ENCODE measurements at places on chromosomes 11 and 22.

DNA sequence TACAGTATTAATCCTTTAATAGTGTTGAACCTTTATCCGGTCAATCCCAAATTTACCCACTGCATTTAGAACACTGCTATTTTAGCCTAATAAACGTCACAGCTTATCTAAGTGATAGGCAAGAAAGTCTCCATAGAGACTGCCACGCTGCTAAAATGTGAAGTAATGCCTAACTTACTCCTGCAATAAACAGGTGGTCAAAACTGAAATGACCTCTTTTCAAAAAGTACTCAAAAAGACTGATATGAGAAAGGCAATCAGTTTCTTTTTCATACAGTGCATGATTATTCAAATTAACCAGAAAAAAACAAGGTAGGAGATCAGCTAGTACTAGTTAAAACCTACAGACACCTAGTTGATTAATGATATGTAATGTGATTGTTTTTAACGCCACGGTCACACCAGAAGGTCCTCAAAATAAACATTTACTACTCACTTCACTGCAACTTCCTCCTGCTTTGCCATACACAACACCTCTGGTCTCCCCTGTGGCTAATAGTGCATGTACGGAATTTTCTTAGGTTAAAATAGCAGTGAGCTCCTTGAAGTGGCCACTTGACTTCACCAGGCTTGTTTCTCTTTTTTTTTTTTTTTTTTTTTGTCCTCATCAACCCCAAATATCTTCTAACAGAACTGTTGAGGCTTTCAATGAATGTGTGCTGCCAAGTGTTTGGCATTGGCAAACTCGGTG is 8.8 kb downstream of the ATP5MG start:
- DNase-seq = no peak

DNA sequence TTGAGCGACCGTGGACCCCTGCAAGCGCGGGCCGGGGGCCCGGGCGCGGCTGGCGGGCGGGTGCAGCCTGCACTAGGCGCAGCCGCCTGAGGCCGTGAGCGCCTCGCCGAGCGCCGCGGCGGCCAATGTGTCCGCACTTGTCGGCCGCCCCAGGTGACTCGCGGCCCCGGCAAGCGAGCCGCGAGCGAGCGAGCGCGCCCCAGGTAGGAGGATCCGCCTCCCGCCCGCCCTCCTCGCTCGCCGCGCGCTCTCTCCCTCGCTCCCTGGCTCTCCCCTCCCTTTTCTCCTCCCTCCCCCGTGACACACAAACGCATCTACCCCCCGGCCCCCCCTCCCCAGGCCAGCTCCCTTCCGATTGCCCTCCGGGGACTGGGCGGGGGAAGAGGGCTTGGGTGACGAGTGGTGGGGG is at the start of gene WNT7B:
WNT7B (minus strand) TSS at position 160 of the 409 bp plus-strand sequence. CDS start 408 bp downstream, outside the sequence.
- DNase-seq = no peak

- DNase-seq = no peak
These were observed 27.2 kb upstream of the KCNJ11 start for GRCh38 chr11:17415523-17416104.

DNA sequence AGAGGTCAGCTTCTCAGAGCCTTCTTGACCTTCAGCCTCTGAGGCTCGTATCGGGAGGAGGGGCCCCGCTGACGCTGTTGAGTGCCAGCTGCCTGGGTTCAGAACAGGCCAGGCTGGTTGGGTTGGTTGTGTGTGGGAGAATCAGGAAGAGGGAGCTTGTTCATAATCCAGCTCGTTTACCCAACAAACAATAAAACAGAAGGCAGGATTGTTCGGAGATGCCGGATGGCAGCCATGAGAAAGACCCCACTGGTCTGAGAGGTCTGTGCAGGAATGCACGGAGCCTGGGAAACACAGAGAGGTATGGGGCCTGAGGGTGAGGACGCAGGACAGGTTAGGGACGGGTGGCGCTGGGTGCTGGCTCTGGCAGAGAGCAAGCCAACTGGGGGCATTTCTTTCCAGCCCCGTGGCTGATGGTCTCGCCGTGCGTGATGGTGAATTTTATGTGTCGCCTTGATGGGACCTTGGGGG is 31.6 kb upstream of the SHANK2 start:
- no peak for DNase-seq

- peak; percentile 71 for DNase-seq
These were observed 98.4 kb downstream of the VPREB1 start for GRCh38 chr22:22342697-22343580.

- DNase-seq = no peak
These were observed 17.8 kb downstream of the SCUBE2 start for GRCh38 chr11:9073466-9074225.

GRCh38 chr11:59770319-59770718 is 15.1 kb downstream of the STX3 start:
- no peak for DNase-seq

All from activated T-cell treated with anti-CD3 and anti-CD28 coated beads for 4 hours (primary cell).